GM23248 (cell line): ENCODE measurements at places on chromosomes 11 and 22. TPM values are rescaled to one million over a fixed set of nuclear protein-coding genes. Genes with fewer than 3 reads are reported as not detected.

- no peak for DNase-seq
Observed at GRCh38 chr22:17269224-17269606, 50.0 kb upstream of the ADA2 start.

GRCh38 chr11:1470681-1471611 is 15.6 kb downstream of the MOB2 start:
- DNase-seq, result no peak

Gene KRTAP5-9
- total RNA-seq, result not detected in 2 replicates

Gene GAB4
- total RNA-seq, result not detected in 2 replicates

Gene CRYBB1
- total RNA-seq, result not detected in 2 replicates
